GM23248 (cell line): ENCODE measurements at places on chromosomes 5 and 9. TPM values are rescaled to one million over a fixed set of nuclear protein-coding genes. Genes with fewer than 3 reads are reported as not detected.

Gene TMEM174
- total RNA-seq = not detected in 2 replicates

Gene C5orf52
- total RNA-seq = not detected in 2 replicates

Gene CYSRT1
- 0.43 TPM in 1 of 2 replicates, not detected in the other for total RNA-seq

Gene FOXB2
- total RNA-seq = not detected in 2 replicates
